ENCODE measurements at places on chromosomes 1 and 21. TPM values are rescaled to one million over a fixed set of nuclear protein-coding genes. Genes with fewer than 3 reads are reported as not detected.

Gene TRIM62
- total RNA-seq: 17.3 TPM

Gene CELA3B
- not detected for total RNA-seq

Gene FCAMR
- total RNA-seq: not detected

Gene SESN2
- 11.6 TPM for total RNA-seq

Gene EFNA1
- 10.9 TPM for total RNA-seq

Gene MEGF6
- 328 TPM for total RNA-seq

Gene GRIK3
- total RNA-seq: not detected

Gene AMPD1
- not detected for total RNA-seq

Gene CBR3
- 3.5 TPM for total RNA-seq

Gene SYCP1
- not detected for total RNA-seq

- no peak for DNase-seq
Measured at GRCh38 chr1:245074898-245075297, 79.9 kb upstream of the KIF26B start.

GRCh38 chr1:46804027-46804889, 5.4 kb downstream of the CYP4B1 start:
- no peak for DNase-seq

DNA sequence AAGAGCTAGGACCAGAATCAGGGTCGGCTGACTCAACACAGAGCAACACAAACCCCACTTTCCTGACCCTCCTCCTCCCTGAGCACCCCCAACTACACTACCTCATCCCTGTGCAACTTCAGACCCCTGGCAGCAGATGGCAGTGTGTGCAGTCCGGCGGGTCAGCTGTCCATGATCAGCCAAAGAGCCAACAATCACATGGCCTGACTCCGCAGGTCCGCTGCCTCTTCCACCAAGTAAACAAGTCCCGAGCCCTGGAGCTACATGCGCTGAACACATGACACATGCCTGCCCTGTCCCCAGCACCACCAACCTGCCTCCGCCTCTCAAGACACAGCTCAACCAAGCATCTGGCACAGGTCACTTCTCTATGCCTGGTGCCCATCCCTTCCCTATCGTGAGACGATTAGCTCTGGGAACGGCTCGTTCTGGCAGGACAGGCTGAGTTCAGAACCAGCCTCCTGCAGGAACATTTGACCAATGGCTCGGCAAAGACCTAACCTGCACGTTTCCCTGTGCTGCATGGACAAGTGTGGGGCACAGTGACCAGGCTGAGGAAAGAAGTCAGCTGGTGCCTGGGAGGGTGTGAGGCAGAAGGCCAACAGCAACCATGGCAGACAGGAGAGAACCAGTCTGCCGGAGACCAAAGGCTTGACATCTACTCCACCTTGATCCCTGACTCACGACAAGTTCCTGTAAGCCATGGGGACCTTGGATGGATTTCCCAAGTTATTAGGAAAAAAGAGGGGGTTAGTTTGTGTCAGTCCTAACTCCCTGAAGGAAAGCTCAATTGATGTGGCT, 60.3 kb downstream of the CD46 start:
- DNase-seq: no peak

GRCh38 chr21:36684957-36685714, 13.8 kb upstream of the SIM2 start:
- DNase-seq: no peak

GRCh38 chr1:217066794-217067193, 343.6 kb upstream of the ESRRG start:
- DNase-seq: no peak

GRCh38 chr1:230375780-230376179, 50.4 kb downstream of the PGBD5 start:
- DNase-seq: no peak

DNA sequence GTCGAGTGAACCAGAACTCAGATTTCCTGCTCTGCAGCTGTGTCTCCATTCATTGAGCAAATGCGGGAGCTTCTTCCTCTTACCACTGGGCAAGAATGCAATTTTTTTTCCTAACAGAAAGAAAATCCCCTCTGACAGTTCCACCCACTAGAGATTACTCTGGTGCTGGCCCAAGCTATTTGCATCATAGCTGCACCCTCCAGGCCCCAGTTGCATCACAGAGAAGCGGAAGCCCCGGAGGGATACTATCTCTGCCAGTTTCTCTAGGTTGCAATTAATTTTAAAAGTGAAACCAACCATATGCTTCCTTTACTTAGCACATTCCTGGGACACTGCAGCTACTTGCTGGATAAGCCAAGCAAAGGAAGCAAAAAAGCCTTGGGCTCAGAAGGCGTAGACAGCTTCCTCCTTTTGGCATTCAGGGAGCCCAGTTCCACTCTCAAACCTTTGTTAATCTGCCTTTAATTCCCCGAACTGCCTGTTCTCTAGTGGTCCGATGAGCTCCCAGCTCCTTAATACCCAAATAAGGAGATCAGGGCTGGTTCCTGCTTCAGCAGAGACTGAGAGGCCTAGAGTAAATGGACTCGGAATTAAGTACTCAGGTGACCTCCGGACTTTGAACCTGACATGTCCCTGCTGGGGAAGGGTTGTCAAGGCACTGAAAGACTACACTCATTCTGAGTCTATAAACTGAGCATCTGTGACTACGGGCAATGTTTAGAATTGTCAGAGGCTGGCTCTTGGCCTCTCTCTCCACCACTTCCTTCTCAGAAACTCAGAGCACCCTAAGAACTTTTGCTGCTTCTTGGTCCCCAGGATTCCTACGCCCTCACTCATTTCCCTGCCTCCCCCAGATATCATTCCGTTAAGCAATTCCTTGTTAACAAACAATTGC, 72.5 kb upstream of the TNFSF18 start:
- DNase-seq: no peak

DNA sequence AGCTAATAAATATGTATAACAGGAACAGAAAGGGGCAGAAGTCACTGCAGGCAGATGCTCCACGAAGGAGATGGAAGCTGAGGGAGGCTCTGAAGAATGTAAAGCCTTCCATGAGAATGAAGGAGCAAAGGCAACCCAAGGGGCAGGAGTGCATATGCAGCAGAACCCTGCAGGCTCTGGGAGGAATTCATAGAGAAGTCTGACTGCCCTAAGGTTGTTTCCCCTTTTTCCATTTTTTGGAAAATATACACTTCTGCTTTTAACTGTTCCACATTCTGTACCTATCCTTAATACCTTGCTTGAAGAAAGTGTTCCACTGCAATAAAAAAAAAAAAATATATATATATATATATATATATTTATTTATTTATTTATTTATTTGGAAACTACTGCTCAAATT, 69.6 kb downstream of the CD34 start:
- DNase-seq: no peak

DNA sequence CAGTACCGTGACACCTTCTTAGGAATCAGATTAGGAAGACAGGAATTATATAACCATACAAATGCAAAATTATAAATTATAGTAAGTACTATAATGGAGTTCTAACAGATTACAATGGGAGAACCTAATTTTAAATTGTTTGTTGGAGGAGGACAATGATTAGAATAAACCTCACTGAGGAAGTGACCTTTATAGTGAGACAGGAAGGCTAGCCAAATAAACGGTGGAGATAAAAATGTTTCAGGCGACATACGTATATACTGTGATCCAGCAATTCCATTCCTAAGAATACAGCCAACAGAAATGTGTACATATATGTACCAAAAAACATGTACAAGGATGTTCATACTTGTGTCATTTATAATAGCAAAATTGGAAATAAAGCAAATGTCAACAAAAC, 15.2 kb downstream of the SYNJ1 start:
- no peak for DNase-seq

DNA sequence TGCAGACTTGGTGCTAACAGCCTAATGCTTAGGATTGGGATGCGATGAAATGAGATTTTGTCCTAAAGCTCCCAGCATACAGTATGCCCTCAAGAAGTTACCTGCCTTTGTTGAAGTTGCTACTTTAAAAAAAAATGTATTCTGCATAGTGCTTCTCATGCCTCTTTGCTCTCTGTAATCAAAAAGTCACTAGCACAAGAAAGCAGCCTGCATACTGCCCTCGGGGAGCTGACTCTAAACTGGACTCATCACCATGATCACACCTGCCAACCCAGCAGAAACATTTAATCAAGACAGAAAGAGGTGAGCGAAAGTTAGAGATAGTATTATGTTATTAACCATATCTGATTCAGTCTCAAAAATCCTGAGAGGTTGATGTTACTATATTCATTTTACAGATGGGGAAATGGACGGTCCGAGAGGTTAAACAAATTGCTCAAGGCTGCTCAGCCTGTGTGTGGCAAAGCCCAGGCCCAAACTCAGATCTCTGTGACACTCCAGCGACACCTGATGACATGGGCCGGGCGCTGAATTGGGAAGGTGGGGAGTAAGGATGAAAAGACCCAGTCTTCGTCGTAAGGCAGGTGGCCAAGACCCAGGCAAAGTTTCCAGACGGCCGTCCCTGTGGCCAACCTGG, 1.1 kb downstream of the BATF3 start:
- no peak for DNase-seq

GRCh38 chr1:211625040-211625439, 46.1 kb upstream of the SLC30A1 start:
- DNase-seq: peak; percentile 14

DNA sequence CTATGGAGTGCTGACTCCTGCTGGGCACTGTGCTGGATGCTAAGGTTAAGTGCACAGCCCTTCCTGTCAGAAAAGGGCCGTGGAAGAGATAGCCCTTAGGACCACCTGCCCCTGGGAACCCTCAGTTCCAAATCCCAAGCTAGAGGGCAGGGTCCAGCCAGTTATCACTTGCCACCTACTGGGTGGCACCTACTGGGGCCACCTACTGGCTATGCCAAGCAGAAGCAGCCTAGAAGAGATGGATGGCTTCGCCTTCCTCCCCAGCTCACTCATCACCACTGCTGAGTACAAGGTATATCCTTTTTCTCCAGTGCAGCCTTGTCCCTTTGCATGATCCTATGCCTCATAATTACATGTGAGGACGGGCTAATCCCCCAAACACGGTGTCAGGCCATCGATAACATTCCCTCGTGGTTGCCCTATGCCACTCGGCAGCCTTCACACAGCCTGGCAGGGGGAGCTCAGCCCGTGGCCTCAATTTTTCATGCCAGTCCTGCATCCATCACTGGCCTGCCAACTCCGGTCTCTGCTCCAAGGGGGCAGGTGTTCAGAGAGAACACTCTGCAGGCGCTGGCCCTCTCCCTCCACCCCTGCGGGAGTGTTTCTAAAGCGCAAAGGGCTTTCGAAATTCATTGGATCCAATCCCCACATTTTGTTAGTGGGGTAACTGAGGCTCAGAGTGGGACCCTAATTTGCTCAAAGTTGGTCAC, 49.0 kb downstream of the SYT2 start:
- no peak for DNase-seq

- DNase-seq: no peak
Measured at GRCh38 chr1:26284597-26285347, 4.9 kb downstream of the SH3BGRL3 start.

DNA sequence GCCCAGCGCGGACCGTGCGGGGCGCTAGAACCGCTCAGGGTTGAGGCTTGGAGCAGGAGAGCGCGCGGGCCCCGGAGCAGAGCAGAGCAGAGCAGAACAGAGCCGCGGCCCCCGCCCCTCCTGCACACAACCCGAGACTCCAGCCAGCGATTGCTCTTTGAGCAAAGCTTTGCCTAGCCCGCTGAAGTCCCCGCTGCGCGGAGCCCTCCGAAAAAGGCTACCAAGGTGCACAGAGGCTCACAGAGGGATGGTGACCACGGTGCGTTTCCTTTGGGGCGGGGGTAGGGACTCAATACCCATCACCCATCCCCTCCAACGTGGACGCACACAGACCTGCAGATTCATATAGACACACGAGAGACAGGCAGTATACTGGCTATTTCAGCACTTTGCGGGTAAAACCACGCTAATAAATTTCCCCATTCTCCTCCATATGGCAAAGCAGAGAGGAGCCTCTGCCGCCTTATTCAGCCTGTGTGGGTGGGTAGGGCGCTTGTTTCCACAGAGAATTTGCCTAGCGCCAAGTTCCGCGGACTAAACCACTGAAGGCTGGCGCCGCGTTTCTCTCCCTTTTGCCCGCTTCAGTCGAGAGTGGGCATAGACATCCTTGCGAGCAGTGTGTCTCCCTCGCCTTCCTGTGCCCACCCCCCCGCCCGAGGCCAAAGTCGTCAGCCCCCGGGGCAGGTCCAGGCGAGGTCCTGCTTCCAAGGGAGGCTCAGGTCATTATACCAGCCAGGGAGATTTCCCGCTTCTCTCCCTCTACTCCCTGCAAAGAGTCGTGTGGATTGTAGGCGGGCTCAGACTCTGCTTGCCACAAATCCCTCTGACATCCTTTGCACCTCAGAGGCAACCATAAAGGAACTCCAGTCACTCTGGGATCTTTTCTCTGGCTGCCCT, 8.5 kb downstream of the HLX start:
- no peak for DNase-seq

- DNase-seq: no peak
Measured at GRCh38 chr21:25456672-25457071, 150.6 kb downstream of the MRPL39 start.

- DNase-seq: peak; percentile 87
Measured at GRCh38 chr1:148160048-148160342, 7.9 kb upstream of the NBPF11 start.

Data from chondrocyte (in vitro differentiated cells).